ENCODE measurements at places on chromosomes 4 and X.

DNA sequence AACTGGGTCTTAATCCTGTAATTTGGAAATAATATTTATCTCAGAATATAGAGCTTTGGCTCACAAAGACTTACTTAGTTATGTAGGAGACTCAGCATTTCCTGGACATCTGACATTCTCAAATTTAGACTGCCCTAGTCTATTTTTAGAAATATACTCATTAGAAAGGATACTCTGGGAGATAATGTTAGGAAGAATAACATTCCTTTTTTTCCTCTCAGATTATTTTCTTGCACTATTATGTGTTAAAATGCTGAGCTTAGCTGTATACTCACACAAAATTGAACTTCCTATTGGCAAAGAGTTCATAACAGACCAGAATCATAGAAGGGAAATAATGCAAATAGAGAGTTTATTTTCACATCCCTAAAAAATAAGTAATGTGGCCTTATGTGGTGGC, 1424.9 kb upstream of the PCDH7 start:
- no peak for DNase-seq

DNA sequence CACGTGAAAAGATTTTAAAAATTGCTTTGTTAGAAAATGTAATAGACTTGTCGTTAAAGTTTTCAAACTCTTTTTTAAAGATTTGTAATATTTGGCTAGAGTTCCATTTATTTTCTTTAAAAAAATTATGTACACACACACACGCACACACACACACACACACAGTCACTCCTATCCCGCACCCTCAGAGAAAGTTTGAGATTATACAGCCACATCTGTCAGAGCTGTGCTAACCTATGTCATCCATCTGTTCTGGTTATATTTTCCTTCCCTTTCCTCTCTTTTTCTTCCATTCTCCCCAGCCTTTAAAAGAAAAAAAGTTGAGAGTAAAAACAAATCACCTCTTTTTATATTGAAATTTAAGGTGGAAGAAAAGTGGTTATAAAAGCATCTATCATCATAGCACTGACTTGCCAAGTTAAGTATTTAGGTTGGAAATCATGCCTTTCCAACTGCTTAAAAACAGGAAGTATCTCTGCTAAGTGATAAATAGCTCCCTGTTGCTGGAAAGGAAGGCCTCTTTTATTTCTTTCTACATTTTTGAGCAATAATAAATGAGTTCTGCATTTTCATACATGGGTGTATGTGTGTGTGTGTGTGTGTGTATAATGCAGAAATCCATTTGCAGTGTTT, 163.3 kb upstream of the SPRY1 start:
- DNase-seq = no peak

GRCh38 chr4:153448003-153448731, 18.0 kb upstream of the TMEM131L start:
- no peak for DNase-seq

GRCh38 chr4:113223001-113223400, 173.5 kb downstream of the ANK2 start:
- DNase-seq = no peak

GRCh38 chr4:87150498-87151261, 69.7 kb downstream of the KLHL8 start:
- peak; percentile 14 for DNase-seq

DNA sequence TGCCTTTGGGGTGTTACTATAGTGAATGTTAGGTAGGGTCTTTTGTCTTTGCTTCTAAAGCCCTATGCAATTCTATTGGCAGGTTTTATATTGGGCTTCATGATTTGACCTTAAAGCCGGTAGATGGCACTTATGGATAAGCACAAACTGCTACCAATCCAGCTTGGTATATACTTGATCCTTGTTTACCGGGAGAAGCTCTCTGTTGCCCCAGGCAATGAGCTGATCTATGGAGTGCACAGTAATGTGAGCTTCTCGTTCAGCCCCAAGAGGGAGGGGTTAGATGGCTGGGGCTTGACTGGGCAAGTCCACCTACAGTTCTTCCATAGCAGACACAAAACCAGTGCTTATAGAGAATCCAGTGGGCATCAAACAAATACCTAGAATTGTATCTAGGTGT, 287.2 kb upstream of the CT83 start:
- no peak for DNase-seq

DNA sequence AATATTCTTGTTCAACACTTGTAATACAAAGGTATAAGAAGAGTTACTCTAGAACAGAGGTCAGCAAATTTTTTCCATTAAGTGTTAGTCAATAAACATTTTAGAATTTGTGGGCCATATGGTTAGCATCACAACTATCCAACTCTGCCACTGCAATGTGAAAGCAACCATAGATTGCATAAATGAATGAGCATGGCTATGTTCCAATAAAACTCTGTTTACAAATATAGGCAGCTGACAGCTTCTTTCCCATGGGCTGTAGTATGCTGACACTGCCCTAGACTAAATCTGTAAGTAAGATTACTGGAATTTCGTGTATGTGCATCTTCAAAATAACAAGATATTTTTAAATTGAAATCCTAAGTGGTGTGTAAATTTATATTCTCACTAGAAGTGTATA, 73.7 kb downstream of the GABRA2 start:
- DNase-seq = no peak

GRCh38 chrX:69138512-69138911, 26.7 kb downstream of the PJA1 start:
- no peak for DNase-seq

GRCh38 chr4:85556283-85556682, 81.3 kb downstream of the ARHGAP24 start:
- no peak for DNase-seq

DNA sequence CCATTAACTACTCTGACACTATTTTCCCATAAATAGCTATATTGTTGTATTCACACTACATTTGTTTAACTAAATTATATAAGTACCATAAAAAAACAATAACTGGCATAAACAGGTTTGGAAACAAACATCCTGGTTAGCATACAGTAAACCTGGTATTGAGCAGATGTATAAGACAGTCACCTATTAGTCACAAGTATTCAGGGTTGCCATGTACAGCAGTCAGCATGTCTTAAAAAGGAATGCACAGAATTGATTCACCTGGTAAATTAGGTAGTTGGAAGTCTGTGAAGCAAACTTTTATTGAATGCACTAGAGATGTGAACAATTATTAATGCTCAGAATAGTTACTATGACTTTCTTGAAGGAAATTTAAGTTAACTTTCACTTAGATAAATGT, 137.9 kb downstream of the FAM13A start:
- DNase-seq = no peak

DNA sequence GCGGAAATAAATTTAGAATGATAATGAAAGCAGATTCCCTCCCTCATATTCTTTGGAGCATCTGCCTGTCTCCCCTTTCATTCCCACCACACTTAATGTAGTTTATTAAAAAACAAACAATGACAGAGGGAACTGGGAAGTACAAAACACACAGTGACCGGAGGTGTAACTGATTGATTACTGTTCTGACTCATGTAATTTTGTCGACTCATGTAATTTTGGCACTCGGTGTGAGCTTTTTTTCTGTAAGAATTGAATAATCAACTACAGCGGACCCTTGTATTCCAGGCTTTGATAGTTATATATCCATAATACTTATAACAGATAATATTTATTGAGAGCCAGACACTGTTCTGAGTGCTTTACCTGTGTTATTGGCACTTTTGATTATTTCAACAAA, 110.4 kb downstream of the PALLD start:
- no peak for DNase-seq

GRCh38 chrX:42396136-42396535, 381.8 kb downstream of the PPP1R2C start:
- DNase-seq = no peak

DNA sequence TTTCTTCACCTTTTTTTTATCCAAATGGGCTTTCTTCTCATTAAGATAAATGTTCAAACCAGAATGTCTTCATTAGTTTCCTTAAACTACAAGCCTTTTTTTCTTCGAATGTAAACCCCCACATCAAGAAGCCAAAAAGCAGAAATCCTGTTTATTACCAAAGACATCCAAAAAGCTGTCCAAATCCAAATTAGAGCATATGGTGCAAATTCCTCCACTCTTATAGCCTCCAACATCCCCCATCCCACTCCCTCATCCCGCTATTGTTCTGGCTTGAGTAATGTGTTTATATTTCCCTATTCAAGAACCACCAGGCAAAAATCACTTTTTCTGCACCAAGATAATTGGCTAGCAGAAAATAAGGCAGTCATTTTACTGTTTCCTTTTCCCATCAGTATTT, 315.1 kb upstream of the ADGRL3 start:
- DNase-seq = no peak

DNA sequence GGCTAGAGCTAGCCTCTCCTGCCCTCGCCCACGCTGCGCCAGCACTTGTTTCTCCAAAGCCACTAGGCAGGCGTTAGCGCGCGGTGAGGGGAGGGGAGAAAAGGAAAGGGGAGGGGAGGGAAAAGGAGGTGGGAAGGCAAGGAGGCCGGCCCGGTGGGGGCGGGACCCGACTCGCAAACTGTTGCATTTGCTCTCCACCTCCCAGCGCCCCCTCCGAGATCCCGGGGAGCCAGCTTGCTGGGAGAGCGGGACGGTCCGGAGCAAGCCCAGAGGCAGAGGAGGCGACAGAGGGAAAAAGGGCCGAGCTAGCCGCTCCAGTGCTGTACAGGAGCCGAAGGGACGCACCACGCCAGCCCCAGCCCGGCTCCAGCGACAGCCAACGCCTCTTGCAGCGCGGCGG, at the start of gene AR:
AR (plus strand) TSS at position 204 of the 400 bp plus-strand sequence. CDS start 1,126 bp downstream, outside the sequence.
- peak; percentile 46 for DNase-seq

Measured in T1000 (cell line).